Hematopoietic multipotent progenitor cell treated with erythropoietin and hydrocortisone succinate and interleukin-3 and kit ligand, for 15 days (in vitro differentiated cells): ENCODE measurements at places on chromosomes 5 and 9.
A peak's percentile ranks its signal among the peaks of the same experiment; 100 is the strongest.

GRCh38 chr5:32163785-32164184, 10.3 kb downstream of the GOLPH3 start:
- DNase-seq, result no peak

GRCh38 chr5:174971210-174971609, 246.8 kb downstream of the MSX2 start:
- no peak for DNase-seq

- DNase-seq, result no peak
These were observed 59.0 kb upstream of the UBAC1 start for GRCh38 chr9:136020206-136020605.

GRCh38 chr5:145157841-145158240, 677.3 kb downstream of the PRELID2 start:
- DNase-seq, result no peak

DNA sequence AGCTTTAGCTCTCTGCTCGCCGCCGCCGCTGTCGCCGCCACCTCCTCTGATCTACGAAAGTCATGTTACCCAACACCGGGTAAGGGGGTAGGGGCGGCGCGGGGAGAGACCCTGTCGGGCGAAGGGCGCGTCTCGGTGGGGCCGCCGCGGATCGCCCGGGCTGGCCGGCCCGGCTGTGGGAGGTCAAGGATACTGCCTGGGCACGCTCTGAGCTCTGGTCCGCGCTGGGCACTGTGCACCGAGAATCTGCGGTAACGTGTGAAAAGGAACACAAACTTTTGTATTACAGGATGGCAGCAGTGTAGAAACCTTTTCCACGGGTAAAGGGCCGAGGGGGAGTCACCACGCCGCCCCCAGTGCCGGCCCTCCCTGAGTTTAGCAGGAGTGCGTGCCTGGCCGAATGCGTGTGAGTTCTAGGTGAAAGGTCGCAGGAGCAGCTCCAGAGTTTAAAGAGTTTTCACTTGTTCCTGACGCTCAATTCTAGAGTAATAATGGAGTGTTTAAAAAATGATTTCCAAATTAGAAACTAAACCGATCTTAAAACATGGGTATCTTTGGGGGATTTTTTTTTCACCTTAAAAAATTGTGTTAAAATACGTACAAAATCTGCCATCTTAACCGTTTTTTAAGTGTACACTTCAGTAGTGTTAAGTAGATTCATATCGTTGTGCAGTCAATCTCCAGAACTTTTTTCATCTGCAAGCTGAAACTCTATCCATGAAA, at the start of gene HSDL2:
HSDL2 (plus strand) TSS at position 7 of the 723 bp plus-strand sequence; CDS start at position 63, 56 bp downstream.
- DNase-seq, result peak; percentile 30

- DNase-seq, result no peak
These were observed 1.3 kb downstream of the PTRH1 start for GRCh38 chr9:127714020-127714750.

GRCh38 chr9:89564346-89564878, 40.4 kb upstream of the GADD45G start:
- no peak for DNase-seq

DNA sequence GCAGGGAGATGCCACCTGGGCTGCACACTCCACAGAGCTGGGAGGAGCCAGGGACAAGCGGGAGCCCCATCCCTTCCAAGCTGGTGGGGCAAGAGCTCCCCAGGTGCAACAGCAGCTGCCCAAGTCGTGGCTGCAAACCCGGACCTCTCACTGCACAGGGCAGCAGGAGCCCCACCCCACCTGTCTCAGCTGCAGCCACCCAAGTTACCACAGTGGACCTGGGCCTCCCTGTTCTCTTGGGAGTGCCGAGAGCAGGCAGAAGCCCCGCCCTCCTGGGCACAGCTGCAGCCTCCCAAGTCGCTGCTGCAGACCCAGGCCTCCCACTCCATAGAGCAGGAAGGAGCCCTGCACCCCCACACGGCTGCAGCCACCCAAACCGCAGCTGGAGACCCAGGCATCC, 374.1 kb upstream of the ACO1 start:
- no peak for DNase-seq

DNA sequence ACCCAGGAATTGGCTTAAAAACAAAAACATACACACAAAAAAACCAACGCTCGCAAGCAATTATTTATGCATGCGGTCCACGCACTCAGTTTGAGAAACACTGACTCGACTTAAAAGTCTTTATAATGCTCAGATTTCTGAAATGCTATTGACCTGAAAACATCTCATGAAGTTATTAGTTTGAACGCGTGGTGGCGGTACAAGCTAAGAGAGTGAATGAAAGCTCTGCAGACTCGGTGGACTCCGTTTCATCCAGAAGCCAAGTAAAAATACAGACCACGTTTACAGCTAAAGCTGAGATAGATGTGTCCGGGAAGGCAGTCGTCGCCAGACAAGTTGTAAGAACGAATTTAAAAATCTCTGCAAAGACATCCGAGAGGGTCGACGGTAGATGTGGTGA, at the start of gene PCDHB6:
PCDHB6 (plus strand) TSS at position 246 of the 400 bp plus-strand sequence. CDS start 201 bp downstream, outside the sequence.
- DNase-seq, result no peak

GRCh38 chr5:1655496-1656270, 131.9 kb upstream of the LPCAT1 start:
- DNase-seq, result no peak

DNA sequence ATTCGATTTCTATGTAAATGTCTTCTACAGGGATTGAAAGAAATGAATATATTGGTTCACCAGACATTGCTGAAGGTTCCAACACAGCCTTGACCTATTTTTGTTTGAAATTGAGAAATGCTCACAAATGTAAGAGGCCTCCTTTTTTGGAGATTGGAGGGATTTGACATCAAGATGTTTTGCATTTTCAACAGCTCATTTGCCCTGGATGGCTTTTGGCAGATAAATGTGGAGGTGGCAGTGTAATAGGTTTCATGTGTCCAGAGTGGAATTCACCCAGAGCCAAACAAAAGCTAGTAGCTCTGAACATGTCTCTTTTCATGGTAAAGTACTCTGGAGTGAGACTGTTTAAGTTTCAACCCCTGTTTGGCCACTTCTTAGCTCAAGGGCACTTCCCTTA, 77.3 kb downstream of the PALM2AKAP2 start:
- no peak for DNase-seq

DNA sequence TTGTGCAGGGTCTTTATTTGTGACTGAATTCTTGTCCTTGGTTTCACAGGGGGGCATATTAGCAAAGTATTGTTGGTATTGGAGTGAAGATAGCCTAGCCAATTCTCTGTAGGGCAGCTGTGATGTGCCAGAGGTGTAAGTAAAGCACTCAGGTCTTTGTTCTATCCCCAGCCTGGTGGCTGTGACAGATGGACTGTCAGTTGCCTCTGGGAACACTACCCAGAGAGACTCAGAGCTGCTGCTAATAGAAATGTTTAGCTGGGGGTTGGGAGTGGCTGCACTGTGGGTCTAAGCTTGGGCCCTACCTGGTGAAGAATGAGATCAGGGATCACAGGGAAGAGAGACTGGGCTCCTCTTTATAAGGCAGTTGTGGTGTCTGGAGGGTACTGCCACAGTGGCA, 1006.5 kb upstream of the TYRP1 start:
- DNase-seq, result no peak

- DNase-seq, result no peak
These were observed 13.6 kb downstream of the CSF2 start for GRCh38 chr5:132087176-132087575.

- DNase-seq, result no peak
These were observed 236.6 kb downstream of the CDK5RAP2 start for GRCh38 chr9:120343416-120343815.

- DNase-seq, result no peak
These were observed 46.8 kb downstream of the TMEM245 start for GRCh38 chr9:109072821-109073435.
